Activated B cell treated with CpG ODN at 0.5 μM for 24 hours (primary cell): ENCODE measurements at places on chromosomes 7 and 10.
A peak's percentile ranks its signal among the peaks of the same experiment; 100 is the strongest.

DNA sequence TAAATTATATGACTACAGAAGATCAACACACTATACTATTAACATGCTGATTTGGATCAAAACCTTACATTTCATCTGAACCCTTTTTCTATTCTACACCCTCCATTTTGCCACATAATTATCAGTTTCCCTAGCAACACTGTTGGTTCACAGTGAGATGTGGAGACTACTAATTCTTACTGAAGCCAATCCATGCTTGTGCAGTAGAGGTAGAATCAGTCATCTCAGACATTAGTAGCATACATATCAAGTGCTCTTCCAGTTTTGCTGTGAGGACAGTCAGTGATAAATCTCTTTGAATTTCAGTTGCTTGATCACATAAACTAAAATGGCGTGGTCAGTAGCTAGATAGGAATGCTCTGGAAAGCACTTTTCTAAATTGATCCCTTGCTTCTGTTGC lies 70.3 kb downstream of the PON1 start:
- no peak for DNase-seq

DNA sequence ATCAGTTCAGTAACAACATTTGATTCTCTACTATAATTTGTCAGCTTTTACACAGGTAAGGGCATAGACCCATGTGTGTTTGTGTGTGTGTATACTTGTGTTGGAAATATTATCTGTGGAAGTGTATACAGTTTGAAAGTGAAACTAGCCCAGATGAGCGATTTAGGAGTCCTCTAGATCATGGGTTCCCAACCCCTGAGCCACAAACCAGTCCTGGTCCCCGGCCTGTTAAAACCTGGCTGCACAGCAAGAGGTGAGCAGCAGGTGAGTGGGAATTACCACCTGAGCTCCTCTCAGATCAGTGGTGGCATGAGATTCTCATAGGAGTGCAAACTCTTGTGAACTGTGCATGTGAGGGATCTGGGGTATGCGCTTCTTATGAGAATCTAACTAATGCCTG lies 1221.5 kb upstream of the SORCS1 start:
- DNase-seq: no peak

DNA sequence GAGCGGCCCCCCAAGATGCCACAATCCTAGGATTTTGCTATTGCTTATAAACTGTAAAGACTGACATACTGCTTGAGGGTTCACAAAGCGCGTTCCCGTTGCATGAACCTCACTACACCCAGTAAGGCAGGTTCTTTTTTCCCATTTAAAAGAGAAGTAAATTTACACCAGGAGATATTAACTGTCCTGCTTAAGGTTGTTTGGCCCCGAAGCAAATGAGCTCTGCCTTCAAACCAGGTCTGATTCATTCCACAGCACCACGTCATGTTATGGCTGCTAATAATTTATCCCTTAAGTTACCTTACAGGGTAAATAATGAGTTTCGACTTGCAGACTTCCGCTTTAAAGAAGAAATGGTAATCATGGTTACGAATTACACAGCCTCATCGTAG lies 559 bp upstream of the FKBP14 start:
- DNase-seq: no peak

DNA sequence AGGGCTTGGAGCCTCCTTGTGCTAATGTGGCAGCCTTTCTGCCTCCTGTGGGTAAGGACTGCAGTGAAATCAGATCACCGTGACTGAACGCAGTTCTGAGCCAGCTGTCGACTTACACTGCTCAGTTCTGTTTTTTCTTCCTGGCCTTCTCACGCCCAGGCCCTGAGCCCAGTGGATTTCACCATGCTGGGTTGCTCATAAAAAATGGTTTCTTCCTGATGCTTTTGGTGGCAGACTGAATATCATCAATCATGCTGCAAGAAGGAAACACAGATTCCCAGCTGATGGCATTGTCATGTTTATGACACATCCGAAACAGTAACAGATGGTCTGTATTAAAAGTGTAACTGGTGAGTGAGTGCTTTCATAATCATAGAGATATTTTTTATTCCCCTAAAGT lies 389.6 kb downstream of the GALNT17 start:
- DNase-seq: no peak

- peak; percentile 49 for DNase-seq
Measured at GRCh38 chr10:35379226-35380137, 43.2 kb downstream of the CCNY start.

- DNase-seq: no peak
Measured at GRCh38 chr10:68333440-68334431, 1.0 kb upstream of the PBLD start.

- no peak for DNase-seq
Measured at GRCh38 chr7:103915680-103916357, 73.6 kb downstream of the RELN start.

- DNase-seq: no peak
Measured at GRCh38 chr7:98935811-98936210, 57.5 kb downstream of the TRRAP start.

DNA sequence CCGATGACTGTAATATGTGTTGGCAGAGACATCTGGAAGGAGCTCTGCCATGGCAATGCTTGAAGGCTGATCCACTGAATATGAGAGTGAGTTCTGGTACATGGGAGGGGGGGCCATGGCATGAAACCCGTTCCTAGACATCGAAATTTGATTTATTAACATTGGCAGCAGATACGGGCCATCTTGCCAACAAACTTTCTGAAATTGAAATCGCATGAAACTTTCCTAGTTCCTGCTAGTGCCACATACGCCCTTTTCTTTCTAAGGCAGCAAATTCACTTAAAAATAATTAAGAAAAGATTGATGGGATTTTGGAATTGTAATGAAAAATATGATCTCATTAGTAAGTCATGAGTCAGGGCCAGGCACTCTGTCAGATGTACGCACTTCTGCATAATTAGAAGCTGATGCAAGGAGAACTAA lies 91.8 kb upstream of the KMT2C start:
- DNase-seq: no peak

- no peak for DNase-seq
Measured at GRCh38 chr10:26931223-26931622, 70.5 kb upstream of the ABI1 start.

DNA sequence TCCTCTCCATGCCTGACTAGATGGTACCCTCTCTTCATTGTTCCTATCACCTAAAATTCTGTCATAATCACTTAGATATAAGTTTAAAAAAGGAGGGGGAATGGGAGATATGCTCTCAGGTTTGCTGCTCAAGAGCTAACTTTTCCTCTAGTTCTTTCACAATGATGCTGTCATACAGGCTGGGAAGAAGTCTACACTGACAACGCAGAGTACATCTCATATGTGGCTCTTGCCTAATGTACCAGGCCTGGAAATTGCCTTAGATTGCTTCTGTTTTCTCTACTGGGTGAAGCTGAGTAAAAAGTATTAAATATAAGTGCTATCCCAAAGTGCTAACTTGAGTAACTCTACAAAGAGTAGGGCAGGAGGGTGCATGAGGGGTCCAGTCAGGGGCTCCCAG lies 43.8 kb upstream of the BET1 start:
- no peak for DNase-seq

DNA sequence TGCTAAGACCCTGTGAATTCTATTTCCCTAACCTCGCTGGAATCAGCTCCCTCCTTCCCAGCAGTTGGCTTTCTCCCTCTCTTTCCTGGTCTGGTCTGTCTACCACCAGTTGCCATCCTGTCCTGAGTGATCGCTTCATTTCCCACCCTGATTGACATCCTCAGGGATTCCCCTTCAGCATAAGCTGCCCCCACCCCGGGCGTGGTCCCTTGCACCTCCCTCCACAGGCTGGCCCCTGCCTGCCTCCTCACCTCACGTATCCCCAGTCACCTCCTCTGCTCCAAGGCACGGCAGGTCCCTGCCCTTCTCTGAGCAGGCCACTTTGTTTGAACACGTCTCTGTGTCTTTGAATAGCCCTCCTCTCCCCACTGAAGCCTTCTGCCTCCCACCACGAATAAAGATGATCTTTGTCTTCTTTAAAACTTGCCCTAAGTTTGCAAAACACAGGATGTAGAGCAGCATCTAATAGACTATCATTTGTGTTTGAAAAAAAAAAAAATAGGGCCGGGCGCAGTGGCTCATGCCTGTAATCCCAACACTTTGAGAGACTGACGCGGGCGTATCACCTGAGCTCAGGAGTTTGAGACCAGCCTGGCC lies 233.5 kb downstream of the CUX1 start:
- no peak for DNase-seq

- DNase-seq: no peak
Measured at GRCh38 chr10:13860886-13861285, 274.1 kb downstream of the PRPF18 start.

GRCh38 chr7:1404898-1405548 lies 54.2 kb downstream of the MICALL2 start:
- DNase-seq: no peak

- DNase-seq: no peak
Measured at GRCh38 chr10:130440971-130441370, 304.8 kb downstream of the GLRX3 start.

DNA sequence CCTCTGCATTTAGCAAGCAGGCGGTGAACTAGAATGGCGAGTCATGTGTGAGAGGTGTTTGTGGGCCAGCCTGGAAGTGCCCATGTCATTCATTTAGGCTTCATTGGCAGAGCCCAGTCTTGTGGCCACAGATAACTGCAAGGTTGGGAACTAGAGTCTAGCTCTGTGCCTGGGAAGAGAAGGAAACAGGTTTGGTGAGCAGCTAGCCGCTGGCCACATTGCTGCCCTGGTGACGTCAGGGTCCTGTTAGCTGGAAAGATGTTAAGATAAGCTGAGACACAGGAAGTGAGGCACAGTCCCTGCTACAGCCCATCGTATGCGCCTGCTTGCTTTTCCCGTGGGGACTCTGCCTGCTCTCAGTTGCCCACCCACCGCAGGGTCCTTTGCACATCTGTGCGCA lies 185.5 kb downstream of the CAMK1D start:
- no peak for DNase-seq

GRCh38 chr7:137694405-137694804 lies 152.4 kb downstream of the DGKI start:
- DNase-seq: no peak

GRCh38 chr10:51522858-51523257 lies 176.5 kb downstream of the CSTF2T start:
- no peak for DNase-seq

- DNase-seq: no peak
Measured at GRCh38 chr7:93226310-93226709, at the start of gene HEPACAM2. HEPACAM2 (minus strand) TSS chr7:93226469.

DNA sequence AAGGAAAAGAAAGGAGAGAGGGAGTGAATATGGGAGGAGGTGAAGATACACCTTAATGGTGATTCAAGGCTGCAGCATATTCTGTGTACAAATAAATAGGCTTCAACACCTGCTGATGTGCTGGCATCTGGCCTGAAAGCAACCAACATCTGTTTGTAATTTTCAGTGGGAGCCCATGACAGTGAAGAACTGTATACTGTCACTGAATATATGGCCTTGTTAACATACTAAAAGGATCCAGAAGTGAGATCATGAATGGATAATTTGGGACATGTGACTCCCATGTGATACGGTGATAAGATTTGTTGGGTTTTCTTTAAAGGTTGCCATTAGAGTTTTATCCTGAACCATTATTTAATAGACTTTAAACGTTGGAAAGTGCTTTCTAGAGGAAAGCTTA lies 459.3 kb downstream of the CNTNAP2 start:
- no peak for DNase-seq

DNA sequence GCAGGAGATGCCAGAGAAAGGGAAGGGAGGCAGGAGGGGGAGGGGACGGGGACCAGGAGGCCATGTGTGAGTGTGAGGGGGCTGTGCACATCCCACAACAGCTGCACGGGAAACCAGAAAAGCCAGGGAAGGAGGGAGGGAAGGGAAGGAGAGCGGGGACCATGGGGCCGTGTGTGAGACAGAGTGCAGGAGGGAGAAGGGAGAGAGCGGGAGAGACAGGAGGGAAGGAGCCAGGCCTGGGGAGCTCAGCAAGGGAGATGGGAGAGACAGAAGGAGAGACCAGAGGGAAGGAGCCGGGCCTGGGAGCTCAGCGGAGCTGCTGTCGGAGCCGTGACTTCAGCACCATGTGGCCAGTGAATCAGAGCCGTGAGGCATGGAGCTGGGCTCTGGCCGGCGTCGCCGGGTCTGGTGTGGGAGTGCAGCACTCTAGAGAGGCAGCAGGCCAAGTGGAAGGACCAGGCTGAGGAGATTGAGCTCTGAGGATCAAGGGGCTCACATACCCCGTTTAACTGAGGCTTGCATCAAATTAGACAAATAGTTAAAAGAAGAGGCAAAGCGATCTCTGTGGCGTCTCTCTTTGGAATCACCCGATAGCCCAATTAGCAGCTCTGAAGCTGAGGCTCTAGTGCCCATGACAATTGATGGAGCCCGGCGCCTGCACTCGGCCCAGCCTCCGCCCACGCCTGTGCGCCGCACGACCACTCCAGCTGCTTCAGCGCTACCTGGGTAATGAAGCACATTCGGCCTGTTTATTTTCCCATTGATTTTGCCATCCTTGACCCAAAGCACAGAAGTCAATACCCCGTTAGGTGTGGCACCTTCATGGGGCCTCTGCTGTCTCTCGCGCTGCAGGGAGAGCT lies 150.4 kb downstream of the MAD1L1 start:
- no peak for DNase-seq

DNA sequence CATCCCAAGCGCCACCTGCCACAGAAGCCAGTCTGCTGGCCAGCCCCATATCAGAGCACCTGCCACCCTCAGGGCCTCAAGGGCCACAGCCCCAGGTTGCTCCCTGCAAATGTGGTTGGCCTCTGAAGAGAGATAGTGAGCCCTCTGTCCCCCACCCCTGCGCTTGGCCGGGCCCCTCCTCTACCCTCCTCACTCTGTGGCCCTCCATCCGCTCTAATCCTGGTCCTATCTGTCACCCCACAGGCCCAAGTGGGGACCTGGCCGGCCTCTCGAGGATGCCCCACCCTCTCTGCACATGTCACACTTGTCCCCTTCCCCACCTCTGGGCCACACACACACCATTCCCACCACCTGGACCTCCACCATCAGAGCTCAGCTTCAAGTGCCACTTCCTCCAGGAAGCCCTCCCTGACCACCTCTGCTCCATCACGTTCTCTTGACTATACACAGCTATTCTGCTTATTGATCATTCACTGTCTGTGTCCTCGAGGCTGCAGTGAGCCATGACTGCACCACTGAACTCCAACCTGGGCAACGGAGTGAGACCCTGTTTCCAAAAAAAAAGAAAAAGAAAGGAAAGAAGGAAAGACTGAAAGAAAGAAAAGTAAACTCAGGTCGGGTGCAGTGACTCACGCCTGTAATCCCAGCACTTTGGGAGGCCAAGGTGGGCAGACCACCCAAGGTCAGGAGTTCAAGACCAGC lies 42.4 kb downstream of the TNRC18 start:
- no peak for DNase-seq

GRCh38 chr7:123791001-123791400 lies 42.2 kb upstream of the WASL start:
- no peak for DNase-seq

GRCh38 chr10:61609701-61610100 lies 53.0 kb upstream of the CABCOCO1 start:
- DNase-seq: no peak

DNA sequence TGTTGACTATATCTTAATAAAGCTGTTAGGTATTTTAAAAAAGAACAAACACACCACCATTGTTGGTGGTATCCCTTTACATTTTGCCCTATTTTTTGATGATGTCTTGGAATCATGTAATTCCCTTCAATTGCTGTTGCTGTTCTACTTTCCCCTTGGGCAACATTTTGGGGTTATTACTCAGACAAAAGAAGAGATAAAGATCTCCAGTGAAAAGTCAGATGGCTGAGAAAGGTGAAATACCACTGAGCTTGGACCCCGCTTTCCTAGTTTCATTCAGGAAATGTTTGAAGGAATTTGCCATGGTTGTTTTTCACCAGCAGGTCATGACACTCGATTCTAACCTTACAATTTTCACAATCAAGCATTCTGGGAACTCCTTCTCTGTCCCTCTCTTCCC lies 84.6 kb downstream of the MACC1 start:
- no peak for DNase-seq

- no peak for DNase-seq
Measured at GRCh38 chr7:36048141-36048901, 104.7 kb upstream of the EEPD1 start.
